Type B pancreatic cell (in vitro differentiated cells): ENCODE measurements at places on chromosomes 13 and 19. TPM values are rescaled to one million over a fixed set of nuclear protein-coding genes. Genes with fewer than 3 reads are reported as not detected.

DNA sequence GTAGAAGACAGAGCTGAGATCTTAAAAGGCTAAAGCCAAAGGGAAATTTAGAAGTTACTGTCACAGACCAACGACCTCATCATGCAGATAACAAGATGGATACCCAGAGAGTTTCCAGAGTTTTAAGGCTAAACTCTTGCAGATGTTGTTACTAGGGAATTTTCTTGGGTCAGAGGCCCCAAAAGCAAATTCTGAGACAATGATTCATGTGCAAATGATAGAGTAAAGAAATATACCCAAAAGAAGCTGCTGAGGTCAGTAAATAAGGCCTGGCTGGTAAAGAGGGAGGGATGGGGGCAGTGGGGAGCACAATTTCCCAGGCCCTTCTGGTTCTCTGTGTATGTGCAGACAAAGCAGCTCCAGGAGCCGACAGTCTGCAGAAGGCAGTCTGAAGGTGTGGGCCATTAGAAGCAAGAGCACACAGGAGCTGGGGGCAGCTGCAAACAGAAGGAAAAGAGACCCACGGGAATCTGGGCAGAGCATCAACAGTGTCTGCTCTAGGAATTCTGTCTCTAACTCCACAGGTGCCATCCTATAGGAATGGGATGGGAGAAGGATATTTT lies 330.8 kb downstream of the TBC1D4 start:
- DNase-seq, result no peak

DNA sequence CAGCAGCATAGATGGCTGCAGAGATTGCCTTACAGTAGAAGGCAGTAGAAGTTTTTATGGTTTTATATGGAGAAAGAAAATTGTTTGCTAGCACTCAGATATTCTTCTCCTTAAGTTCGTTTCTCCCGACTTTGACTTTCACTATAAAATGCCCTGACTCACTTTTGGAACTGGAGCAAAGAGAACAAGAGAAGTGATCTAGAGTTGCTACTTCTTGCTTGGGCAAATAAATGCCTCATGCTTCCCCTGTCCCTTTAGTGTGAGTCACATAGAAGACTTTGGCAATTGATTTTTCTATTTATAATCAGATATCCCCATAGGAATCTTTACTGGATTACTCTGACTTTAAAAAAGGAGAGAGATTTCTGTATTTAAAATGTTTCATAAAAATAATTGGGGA lies 46.9 kb downstream of the ITGBL1 start:
- no peak for DNase-seq

- DNase-seq, result no peak
Observed at GRCh38 chr19:50378169-50378862, 2.1 kb downstream of the NR1H2 start.

DNA sequence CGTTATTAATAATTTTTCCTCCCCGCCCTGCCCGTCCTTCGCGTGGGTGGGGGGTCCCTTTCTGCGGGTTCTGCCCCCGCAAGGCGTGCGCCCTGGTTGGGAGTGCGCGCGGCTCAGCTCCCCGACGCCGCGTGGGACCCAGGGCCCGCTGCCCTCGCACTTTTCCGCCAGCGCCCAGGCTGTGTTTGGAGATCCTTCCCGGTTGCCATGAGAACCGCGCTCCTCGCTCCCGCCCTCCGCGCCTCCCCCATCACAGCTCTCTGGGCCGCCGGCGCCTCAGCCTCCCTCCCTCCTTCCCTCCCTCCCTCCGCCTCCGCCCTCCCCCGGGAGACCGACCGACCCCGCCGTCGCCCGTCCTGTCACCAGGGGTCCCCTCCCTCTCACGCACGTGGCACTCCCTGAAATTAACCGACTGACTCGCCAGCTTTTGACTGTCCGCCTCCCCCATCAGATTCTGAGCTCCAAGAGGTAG lies 2.4 kb upstream of the SSBP4 start:
- peak; percentile 89 for DNase-seq

The FRY gene
- total RNA-seq, result 11.4 and 13.4 TPM in 2 replicates
